Daoy (cell line): ENCODE measurements at places on chromosomes 3 and 15. TPM values are rescaled to one million over a fixed set of nuclear protein-coding genes. Genes with fewer than 3 reads are reported as not detected.

- no peak for DNase-seq
These were observed 561.7 kb upstream of the ALCAM start for GRCh38 chr3:104805042-104805441.

GRCh38 chr15:101045835-101046691, 126.9 kb downstream of the LRRK1 start:
- no peak for DNase-seq

- no peak for DNase-seq
These were observed 2.0 kb downstream of the ABTB1 start for GRCh38 chr3:127674790-127675189.

Gene WDR49
- not detected in 2 replicates for total RNA-seq

DNA sequence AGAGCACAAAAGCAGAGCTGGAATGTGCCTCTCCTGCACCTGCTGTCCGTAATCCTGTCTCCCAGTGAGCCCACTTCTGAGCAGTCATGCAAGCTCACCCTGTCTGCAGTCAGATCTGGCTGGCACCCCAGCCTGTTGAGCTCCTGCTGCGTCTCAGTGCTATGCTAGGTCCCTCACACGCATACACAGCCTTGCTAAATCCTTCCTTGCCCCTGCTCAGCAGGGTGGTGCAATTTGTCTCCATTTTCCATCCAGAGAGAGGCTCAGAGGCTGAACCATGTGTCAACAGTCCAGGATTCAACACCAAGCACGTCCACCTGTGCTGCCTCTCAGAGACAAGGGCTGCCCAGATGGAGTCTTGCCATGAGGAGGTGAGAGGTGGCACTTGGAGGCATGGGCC, 11.0 kb downstream of the POMGNT2 start:
- DNase-seq, result no peak

DNA sequence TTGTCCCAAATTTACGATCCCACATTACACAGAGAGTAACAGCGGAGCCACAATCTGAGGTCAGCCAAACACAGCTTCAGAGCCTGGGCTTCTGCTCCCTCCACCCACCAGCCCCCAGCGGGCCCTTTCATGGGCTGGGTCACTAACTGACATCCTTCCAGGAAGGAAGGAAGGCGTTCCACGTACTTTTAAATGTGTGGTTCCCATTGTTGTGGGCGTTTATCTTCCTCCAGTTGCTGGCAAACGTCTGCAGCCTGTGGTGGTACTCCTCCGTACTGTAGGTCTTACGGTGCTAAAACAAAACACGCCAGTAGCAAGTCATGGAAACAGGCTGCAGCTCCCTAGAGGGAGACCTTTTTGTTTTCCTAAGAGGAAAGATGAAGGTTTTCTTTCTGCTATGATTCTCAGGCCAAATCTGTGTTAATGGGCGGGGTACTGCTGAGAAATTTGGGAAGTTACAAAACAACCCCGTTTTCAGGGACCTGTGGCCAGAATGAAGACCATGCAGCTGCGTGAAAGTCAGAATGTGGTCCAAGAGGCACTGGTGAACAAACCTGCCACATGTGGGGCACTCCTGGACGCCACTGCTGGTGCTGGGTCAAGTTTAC, 7.6 kb downstream of the CTSH start:
- no peak for DNase-seq

- no peak for DNase-seq
These were observed 4.4 kb upstream of the ISG20 start for GRCh38 chr15:88634449-88634848.

DNA sequence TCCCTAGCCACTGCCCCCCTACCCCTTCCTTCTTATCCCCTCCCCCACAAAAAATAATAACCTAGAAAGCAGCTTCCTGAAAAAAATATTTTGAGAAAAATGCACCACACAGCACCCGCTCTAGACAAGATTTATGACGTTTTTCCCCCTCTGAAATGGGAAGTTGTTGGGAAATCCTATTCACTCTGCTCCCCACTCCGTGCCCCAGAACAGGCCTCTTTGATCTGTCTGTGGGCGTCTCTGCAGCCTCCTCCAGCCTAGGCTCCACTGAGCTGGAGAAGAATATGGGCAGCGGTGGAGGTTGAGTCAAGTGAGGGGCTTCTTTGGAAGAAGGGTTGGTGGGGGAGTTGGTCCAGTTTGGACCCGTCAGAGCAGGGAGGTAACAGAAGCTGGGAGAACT, 28.5 kb upstream of the POLG start:
- no peak for DNase-seq

DNA sequence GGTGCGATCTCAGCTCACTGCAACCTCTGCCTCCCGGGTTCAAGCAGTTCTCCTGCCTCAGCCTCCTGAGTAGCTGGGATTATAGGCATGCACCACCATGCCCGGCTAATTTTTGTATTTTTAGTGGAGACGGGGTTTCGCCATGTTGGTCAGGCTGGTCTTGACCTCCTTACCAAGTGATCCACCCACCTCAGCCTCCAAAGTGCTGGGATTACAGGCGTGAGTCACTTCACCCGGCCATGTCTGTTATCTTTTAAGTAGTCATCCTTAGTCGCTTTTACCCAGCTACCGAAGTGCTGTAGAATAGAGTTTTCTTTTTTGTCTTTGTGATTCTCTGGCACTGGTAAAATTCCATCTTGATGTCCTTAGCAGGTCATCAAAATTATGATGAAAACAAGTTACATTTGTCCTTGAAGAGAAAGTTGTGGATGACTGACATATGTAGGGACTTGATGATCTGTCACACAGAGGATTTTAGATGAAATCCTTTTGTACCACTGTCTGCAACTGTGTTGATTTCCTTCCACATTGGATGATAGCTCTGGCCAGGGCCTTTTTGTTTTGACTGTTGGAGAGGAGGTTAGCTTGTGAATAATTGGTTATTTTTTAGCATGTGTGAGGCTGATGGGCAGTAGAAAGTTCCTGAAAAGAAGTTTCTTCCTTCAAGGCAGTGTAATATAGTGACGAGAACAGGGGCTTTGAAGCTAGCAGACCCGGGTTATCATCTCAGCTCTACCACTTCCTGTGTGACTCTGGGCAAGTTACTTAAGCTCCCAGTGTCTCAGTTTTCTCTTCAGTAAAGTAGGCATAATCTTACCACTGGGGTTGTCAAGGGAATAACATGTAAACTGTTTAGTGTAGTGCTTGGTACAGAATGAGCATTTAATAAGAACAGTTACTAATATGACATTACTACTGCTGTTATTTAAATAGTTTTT, 18.8 kb downstream of the ATG7 start:
- DNase-seq, result peak; percentile 69

- DNase-seq, result no peak
These were observed 252.8 kb upstream of the CNTN6 start for GRCh38 chr3:839981-840380.

Gene OCA2
- total RNA-seq, result not detected in 2 replicates

GRCh38 chr15:91896341-91897055, 43.0 kb downstream of the SLCO3A1 start:
- DNase-seq, result no peak

- DNase-seq, result peak; percentile 71
These were observed 269.7 kb upstream of the ATP10A start for GRCh38 chr15:26132811-26133210.

- DNase-seq, result no peak
These were observed 56.2 kb downstream of the ZNF445 start for GRCh38 chr3:44421280-44421679.

Gene GREM1
- 34.4 and 35.3 TPM in 2 replicates for total RNA-seq

Gene GATA2
- 7.5 and 12.2 TPM in 2 replicates for total RNA-seq

- DNase-seq, result no peak
These were observed 2.1 kb upstream of the CLDN18 start for GRCh38 chr3:138007898-138008297.

- DNase-seq, result no peak
These were observed 41.6 kb upstream of the GALNT15 start for GRCh38 chr3:16132928-16133327.

- DNase-seq, result no peak
These were observed 18.2 kb downstream of the ATRIP start for GRCh38 chr3:48464713-48465221.

DNA sequence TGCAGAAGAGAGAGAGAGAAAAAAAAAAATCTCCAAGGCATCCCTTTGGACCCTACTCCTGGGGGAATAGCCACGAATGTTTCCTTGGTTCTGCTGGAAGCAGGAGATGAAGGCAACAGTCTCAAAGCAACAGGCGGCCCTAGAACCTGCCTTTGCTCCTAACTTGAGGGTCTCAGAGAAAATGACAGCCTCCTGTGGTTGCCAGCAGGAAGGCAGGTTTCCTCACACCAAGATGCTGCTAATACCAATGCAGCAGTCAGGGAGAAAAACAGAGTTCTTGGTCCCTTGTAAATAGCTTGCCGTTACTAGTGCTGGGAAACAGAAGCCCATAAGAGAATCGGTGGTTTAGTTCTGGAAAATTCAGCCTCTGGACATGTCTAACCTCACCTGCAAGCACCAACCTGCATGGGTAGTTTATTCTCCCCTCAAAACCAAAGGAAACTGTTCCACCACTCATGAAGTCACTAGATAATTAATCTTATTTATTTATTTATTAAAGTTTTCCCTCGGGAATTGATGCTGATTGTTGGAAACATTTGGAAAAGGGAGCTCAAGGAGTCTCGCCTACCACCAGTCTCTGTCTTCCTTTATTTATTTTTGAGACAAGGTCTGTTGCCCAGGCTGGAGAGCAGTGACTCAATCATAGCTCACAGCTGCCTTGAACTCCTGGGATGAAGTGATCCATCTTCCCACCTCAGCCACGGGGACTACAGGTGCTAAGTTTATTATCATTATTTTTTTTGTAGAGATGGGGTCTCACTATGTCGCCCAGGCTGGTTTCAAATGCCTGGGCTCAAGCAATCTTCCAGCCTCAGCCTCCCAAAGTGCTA, 883 bp upstream of the FRMD4B start:
- DNase-seq, result no peak

- no peak for DNase-seq
These were observed 4.5 kb downstream of the UROC1 start for GRCh38 chr3:126512916-126513650.

GRCh38 chr3:54427501-54427900, 305.1 kb downstream of the CACNA2D3 start:
- no peak for DNase-seq

- no peak for DNase-seq
These were observed 37.5 kb downstream of the FEM1B start for GRCh38 chr15:68315035-68315434.

- DNase-seq, result no peak
These were observed 43.0 kb upstream of the IDH2 start for GRCh38 chr15:90145259-90145658.

DNA sequence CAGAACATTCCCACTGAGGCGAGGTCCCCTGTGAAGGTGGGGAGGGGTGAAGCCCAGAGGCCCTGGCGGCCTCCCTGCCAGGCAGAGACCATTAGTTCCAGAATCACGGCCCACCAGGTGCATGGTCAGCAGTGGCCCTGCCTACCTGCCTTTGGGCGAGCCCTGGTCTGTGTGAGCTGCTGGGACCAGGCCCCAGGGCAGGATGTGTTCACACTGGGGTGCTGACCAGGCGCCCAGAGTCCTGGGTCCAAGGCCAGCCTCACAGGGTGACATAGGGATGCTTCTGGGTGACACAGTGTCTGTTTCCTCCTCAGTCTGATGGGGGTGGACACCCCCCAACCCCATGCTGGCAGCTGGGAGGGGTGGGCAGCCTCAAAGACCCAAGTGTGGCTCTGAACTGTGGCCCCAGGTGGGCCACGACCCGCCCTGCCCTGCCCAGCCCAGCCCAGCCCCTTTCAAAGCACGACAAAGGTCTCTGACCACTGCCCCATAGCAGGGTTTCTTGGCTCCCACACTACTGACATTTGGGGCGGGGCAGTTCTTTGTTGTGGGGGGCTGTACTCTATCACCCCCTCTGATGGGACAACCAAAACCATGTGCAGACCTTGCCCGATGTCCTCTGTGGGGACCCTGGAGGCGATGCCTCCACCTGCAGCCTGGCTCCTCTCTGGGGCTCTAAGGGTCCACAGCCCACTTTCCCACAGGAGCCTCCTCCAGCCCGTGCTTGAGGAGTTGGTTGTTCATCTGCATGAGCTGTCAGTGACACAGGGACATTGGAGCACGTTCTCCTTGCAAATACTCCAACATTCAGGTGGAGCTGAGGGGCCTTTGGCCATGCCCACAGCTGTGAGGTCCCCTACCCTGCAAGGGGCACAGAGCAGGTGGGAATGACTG, 44.8 kb upstream of the SLC41A3 start:
- DNase-seq, result no peak

GRCh38 chr3:170205302-170205701, 16.9 kb upstream of the PRKCI start:
- no peak for DNase-seq

- DNase-seq, result peak; percentile 22
These were observed 120.6 kb upstream of the EPHA3 start for GRCh38 chr3:88986834-88987233.

DNA sequence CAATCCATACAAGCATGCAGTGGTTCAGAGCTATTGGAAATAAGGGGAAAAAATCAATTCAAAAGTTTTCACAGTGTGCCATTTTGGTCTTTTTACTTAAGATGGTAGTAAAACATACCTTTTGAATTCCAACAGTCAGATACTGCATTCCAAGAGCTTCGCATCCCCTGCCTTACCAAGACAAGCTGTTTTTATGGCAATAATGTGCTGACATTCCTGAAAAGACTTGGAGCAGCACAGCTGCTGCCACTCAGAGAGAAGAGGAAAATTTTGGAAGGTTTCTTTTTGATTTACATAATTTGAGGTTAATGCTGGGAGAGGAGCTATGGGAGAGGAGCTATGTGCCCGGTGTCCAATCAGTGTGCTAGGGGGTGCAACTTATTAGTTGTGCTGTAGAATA, 148.3 kb downstream of the FEZF2 start:
- no peak for DNase-seq

Gene COL6A5
- total RNA-seq, result under 0.01 TPM in 1 of 2 replicates, not detected in the other

- no peak for DNase-seq
These were observed 15.3 kb downstream of the MRPL47 start for GRCh38 chr3:179589143-179589542.

DNA sequence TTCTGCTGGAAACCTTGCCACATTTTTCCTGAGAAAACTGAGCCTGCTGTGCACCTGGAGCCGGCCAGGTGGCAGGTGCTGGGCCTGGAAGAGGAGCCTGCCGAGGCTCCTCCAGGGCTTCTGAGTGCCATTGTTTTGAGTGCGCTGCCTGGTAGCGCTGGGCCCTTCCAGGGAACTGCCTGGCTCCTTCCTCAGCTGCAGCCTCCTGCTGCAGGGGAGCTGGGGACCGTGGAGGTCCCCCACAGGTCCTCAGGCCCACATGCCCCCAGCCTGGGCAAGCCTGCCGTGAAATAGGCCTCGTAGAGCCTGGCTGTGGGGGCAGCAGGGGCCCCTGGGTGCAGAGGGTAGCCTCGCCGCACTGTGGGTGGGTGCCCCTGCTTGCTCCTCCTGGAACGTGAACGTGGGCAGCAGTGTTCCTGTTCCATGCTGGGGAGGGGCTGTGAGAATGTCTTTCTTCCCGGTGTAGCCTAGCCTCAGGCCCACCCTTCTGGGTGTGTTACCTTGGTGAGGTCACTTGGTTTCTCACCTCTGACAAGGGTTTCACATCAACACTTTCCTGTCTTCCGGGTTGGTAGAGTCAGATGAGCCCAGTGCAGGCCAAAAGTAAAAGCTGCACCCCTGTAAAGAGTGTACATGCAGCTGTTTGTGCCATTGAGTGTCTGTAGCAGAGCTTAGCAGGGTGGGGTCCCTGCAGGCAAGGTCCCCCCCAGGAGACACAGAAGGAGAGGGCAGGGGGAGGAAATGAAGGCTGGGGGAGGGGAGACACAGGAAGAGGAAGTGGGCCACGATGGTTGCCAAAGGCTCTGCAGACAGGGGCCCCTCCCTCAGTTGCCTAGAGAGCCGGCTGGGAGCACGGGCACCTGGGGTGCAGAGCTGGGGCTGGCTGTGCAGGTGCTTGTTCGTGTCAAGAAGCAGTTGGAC, 34.5 kb downstream of the KLF13 start:
- no peak for DNase-seq

Gene RLBP1
- total RNA-seq, result not detected in 2 replicates

Gene GOLGA6L9
- 2.0 and 2.1 TPM in 2 replicates for total RNA-seq
